ENCODE measurements at places on chromosomes 11 and 22.

GRCh38 chr11:67534070-67534679 is 10.9 kb upstream of the CABP2 start:
- no peak for DNase-seq

- peak; percentile 51 for DNase-seq
Observed at GRCh38 chr11:121321614-121322243, 29.2 kb downstream of the SC5D start.

DNA sequence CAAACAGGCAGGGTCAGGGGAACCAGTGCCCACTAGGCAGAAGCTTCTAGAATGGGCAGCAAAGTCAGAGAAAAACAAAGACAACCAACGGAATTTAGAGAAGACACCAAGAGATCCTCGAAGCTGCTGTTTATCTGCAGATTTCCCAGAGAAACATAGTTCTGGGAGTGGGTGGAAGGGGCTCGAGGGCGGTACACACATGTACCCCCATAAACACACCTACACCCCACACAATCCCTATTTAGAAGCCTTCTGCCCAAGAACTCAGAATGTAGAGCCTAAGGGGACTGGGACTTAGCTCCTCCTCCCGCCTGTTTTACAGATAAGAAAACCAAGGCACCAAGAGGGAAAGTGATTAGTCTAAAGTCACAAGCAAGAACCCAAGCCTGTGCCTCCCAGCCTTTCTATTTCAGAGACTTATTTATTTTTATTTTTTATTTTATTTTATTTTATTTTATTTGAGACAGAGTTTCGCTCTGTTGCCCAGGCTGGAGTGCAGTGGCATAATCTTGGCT is 6.4 kb downstream of the NPTXR start:
- DNase-seq, result no peak

DNA sequence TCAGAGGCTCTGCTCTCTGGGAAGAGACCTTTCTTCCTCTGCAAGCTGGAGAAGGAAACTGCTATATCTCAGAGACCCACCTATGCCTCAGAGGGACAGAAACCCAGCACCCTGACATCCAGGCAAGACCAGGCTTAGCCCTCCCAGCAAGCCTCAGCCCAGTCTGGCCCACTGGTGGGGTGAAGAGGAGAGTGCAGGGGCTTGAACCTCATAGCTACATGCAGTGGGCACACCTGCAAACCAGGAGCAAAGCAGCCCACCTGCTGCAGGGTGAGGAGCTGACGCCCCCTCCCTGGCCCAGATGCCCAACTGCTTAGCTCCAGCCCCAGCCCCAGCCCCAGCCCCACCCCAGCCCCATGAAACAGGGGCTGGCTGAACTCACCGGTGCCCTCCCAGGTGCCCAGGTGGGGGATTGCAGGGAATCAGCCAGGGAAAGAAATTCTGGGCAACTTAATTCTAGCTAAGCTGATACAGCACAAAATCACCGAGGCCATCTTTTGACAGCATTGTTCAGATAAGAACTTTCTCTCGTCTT is 246.8 kb downstream of the BUD13 start:
- DNase-seq, result no peak

DNA sequence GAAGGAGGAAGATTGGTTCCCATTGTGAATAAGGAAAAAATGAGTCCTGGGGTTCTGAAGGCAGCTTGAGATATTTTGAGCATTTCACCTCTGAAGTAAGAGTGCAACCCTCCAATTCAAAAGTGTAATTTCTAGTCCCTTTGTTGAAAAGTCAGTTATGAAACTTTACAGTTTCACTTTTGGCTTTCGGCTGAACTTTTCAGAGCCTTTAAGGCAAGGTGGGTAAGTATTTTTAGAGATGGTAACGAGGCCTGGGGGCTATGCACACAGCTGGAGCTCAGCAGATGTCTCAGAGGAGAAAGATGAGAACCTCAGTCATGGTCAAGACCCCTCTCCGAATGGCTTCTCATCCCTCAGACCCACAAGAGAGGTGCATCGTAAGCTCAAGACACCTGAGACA is 267.6 kb downstream of the KIRREL3 start:
- DNase-seq, result peak; percentile 43

GRCh38 chr11:14270690-14271542 is 88.1 kb downstream of the RRAS2 start:
- peak; percentile 58 for DNase-seq

DNA sequence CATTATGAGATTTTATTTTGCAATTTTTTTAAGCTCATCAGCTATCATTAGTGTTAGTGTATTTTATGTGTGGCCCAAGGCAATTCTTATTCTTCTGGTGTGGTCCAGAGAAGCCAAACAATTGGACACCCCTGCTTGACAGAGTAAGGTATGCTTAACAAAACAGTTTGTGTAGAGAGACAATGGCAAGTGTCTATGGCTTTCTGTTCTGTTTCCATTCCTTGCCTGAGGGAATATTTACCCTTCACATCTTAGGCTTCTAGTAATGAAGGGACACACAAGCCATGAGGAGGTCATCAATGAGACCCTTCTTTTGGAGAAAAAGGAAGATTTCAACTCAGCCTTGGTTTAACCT is 1278.4 kb upstream of the TENM4 start:
- DNase-seq, result no peak

DNA sequence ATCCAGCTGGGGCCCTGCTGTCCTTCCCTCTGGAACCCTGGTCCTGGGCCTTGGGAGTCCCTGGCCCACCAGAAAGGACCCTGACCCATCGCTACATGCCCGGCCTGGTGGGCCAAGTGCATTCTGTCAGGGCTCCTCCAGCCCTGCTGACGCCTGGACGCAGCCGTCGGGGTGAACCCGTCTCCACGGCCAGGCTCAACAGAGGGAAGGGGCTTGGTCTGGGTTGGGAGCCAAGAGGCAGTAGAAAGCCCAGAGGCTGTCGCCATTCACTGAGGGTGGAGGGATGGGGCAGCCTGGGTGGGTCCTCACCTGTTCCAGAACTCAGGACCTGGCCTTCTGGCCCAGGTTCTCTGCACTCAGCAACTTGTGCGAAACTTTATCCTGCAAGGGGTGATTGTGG is 39.0 kb downstream of the TOLLIP start:
- no peak for DNase-seq

- no peak for DNase-seq
Observed at GRCh38 chr11:16040151-16040550, 316.2 kb downstream of the SOX6 start.

DNA sequence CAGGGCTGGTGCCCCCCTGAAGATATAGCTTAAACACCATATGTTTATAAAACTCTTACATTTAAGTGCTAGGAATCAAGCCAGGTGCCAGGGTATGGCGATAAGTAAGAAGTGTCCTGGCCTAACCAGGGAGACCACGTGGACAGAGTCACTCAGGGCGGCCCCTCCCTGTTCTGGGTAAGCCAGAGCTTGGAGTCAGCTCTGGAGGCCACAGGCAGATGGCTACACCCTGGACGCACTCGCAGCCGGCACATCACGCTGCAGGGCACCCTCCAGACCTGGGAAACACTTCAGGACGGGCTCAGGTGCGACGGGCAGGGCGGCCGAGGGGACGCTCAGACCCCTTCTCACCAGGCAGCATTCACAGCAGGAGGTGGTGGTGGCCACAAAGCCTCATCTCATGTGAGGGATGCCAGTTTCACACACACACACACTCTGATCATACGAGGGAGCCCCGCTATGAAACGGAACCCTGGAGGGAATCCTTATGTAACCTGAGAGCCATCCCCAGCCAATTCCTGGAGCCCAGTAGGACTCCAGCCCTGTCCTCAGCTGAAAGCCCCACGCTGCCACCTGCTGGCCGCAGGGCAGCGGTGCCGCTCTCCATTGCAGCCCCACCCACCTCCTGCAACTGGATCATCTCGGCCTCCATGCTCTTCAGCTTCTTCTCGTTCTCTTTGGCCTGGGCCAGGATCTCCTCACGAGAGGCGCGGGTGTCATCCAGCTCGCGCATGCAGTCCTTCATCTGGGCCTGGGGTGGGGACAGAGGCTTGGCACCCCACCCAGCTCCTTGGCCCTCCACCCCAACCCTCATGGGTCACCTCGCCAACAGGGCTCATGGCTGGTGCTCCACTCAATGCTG is 33.4 kb downstream of the APOL1 start:
- peak; percentile 88 for DNase-seq

DNA sequence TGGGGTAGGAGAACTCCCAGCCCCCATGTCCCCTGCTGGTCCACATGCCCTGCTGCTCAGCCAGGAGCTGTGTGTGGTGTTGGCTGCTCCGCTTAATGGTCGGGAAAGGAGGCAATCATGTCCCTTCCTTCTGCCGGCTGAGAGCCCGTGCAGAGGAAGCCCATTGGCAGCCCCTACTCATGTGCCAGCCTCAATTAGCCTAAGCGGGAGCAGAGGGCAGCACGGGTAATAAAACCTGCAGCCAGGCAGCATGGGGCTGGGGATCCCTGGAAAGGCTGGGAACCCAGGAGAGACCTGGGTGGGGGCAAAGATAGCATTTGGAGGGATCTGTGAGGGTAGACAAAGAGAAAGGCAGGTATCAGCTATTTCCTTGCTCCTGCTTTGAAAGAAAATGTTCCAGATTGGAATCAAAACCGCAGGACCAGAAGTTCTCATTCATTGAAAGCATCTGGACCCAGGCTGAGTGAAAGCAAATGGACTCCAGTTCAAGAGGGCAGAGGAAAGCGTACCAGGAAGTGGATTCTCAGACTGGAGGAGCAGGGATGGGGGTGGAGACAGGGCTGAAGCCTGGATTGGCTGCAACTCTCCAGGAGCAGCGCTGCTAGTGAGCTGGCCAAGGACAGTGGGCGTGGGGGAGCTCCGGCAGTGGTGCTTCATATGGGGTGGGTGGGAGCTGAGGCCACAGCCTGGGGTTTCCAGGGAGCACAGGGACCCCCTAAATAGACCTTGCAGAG is 103.4 kb upstream of the NECTIN1 start:
- DNase-seq, result no peak

DNA sequence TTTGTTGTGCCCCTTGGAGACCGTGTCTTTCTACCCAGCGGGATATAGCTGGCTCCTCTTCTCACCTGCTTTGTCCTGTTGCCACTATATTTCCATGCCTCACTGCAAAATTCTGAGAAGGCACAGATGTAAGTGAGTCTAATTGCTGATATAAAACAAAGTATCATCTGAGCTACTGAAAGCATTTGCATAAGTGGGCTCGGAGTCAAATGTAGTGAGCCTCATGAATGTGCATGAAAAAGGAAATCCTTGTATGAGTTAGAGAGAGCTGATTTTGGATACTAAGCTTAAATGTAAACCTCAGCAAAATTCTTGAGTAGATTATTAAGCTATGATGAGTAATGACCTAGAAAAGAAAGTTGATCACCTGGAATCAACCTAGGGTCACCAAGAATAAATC is 13.9 kb downstream of the OVCH2 start:
- no peak for DNase-seq

- DNase-seq, result no peak
Observed at GRCh38 chr11:27864091-27864491, 163.8 kb upstream of the BDNF start.

- DNase-seq, result no peak
Observed at GRCh38 chr11:108543316-108543964, 45.3 kb upstream of the POGLUT3 start.

- DNase-seq, result no peak
Observed at GRCh38 chr11:1705126-1706052, 8.4 kb downstream of the KRTAP5-6 start.

DNA sequence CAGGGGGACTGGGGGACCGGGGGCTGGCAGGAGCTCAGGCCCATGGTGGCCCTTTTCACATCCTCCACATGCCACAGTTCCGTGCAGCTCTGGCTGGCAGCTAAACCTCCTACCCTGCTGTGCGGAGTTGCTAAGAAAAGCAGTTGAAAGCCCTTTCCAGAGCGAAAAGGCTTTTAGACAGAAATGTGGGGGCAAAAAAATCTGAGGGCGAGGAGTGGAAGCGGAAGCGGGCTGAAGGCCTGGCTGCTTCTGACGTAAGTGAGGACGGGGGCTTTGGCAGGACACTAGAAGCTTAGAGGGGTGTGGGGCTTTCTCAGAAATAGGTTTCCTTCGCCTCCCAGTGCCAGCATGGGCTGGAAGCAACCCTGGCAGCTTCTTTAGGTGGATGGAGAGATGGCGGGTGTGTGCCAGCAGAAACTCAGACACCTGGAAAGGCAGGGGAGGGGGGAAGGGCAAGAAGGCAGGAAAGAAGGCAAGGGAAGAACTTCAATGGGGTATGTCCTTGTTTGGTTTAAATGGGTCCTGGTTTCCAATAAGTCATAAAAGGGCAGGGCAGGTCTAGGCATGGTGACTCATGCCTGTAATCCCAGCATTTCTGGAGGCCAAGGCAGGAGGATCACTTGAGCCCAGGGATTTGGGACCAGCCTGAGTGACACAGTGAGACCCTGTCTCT is 11.2 kb upstream of the DGKZ start:
- no peak for DNase-seq

DNA sequence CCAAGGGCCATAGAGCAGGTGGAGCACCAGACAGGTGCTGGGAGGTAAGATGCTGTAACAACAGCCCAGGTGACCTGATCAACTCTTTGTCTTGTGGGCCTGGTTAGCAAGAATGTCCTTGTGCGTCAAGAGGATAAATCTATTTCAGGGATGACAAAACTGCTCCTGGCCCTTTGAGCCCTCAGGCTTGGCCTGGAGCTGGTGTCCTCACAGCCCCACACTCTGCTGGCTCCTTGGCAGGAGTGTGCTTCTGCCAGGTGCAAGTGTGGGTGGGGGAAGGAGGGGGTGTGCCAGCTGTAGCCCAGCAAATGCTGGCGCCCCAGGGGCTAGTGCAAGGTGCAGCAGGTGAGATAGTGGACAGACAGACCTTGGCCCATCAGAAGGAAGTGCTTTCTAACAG is 19.5 kb downstream of the AMPD3 start:
- DNase-seq, result no peak

DNA sequence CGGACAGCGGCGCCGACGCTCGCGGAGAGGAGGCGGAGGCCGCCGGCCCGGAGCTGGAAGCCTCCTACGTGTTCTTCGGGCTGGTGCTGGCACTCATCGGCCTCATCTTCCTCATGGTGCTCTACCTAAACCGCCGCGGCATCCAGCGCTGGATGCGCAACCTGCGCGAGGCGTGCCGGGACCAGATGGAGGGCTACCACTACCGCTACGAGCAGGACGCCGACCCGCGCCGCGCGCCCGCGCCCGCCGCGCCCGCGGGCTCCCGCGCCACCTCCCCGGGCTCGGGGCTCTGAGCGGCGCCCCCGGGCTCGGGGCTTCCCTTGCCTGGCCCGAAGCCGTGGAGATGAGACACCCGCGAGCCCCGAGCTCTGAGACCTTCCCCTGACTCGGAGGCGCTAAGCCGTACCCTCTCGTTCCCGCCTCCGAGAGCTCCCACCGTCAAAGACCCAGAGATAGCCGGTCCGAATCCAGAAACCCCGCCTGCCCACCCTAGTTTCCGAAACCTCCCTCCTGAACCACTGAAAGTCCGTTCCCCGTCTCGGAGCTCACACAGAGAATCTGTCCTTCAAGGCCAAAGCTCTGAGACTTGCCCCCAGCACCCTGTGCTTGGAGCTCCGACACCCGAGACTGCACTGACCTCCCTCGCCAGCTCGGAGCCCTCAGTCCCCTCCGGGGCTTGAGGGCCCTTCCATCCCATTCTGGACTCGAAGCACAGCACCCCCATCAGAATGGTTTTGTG is 1.5 kb downstream of the TPBGL start:
- no peak for DNase-seq

- no peak for DNase-seq
Observed at GRCh38 chr11:1458340-1459218, 28.0 kb downstream of the MOB2 start.

GRCh38 chr11:129930743-129931142 is 35.4 kb upstream of the NFRKB start:
- DNase-seq, result no peak

GRCh38 chr11:114057605-114058004 is 1.9 kb upstream of the ZBTB16 start:
- DNase-seq, result no peak
